ENCODE measurements at places on chromosomes 7 and 10.

DNA sequence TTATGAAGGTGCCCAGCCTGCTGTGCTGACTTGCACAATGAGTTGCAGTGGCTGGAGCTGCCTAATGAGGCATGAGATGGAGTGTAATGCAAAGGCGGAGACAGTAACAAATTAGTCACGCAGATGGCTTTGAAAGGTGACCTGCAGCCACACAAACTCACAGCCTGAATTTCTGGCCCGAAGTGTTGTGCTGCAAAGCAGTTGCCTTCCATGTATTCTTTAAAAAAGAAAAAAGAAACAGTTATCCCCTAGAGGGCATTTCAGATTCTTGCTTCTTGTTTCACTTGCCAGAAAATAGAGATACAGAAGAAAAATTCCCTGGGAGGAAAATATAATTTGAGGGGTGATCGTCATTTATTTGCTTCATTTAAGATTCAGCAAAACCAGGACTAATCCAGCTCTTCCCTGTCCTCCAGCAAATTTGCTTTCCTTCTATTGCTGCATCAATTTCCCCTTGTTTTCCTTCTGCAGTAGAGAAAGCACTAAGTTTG lies 239.9 kb downstream of the ADRA2A start:
- no peak for DNase-seq

DNA sequence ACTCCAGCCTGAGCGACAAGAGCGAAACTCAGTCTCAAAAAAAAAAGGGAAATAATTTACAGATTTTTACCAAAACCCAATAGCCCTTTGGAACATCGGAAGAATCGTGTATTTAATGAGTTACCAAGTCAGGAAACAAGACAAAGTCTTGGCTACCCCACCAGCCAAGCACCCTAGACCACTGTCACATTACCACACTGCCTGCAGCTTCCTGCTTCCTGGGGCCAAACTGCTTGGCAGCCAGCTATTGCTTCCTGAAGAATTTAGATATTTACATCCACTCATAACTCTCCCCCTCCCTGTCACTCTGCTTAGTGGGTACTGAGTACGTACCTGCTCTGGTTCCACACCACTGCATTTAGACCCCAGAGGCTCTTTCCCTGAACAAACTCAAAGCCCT lies 14.1 kb upstream of the TNPO3 start:
- DNase-seq, result no peak

GRCh38 chr7:29095631-29096445 lies 50.5 kb downstream of the CPVL start:
- no peak for DNase-seq

DNA sequence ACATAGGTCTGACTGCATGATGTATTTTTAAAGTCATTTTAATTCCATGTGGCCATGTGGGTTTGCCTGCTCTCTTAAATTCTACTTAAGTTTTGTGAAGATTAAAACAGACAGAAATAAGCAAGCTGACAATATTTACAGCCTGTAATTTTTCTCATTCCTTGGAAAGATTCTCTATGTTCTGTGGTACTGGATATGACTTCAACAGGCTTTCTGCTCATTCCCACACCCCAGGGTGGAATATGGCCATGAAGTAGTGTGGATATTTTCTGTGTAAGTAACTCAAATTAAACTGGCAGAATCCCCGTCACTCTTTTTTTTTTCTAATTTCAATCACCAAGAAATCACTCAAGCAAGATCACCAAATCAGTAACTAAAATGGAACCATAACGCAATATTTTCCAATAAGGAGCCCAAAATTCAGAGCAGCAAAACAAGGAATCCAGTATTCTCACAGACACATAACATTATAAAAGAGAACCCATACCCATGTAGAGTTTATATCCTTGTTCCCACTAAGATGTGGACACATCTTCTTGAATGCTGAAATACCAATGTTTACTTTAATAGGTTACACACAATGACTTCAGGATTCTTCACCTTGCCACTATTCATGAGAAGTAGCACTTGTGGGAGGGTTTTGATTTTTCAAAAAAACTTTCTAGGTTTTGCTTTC lies 5.7 kb downstream of the HOXA5 start:
- no peak for DNase-seq

DNA sequence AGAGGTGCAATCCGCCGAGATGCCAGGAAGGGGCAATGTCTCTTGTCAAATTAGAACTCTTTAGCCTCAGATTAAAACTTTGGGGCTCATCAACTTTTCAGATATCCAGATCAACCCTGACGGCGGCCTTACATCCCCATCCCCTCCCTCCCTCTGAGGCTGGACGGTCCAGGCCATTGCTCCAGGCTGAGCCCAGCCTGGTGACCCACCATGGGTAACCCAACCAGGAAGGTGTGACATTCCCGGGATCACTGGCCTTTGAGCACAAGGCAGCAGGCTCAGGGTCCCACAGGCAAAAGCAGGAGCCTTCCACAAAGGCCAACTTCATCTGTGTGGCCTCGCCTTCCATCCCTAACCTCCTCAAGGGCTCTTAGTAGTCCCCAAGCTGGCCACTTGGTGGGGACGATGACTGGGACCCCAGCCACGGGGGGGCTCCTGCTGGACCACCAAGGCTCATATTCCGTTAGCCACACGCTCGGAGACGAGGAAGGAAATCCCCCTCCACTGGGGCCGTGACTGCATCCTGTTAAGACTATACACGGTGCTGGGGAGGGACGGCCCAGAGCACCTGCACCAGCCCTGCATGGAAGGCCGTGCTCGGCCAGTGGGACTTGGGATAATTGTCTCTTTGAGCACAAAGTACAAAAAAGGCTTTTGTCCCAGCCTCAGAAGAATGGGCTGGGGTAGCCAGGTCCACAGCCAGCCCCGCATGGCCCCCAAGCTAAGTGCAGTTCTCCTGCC lies 62.8 kb downstream of the ZRANB1 start:
- no peak for DNase-seq

DNA sequence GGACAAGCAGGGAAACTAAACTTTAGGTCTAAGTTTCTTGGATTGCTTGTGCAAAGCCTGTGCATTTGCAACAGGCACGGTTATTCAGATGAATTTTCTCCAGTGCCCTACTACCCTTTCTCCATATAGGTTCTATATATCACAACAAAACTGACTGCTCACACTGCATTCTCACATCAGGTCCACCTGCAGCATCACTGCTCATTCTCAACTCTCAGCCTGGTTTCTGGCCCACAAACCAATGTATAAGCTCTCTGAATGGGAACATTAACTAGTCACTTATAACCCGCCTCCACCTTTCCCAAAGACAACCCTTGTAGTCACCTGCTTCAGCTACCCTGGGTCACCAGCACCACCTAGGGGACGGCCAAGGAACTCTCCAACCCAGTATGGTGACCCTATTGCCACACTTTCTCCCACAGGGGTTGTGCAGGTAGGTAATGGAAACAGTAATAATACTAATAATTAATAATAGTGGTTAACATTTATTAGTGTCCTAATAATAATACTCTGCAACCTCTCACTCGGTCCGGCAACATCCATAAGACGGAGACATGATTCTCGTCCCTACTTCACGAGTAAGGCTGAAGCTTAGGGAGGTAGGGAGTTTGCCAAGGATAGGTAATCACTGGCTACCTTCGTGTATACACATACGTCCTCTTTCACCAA lies 97.3 kb downstream of the CLEC2L start:
- no peak for DNase-seq

DNA sequence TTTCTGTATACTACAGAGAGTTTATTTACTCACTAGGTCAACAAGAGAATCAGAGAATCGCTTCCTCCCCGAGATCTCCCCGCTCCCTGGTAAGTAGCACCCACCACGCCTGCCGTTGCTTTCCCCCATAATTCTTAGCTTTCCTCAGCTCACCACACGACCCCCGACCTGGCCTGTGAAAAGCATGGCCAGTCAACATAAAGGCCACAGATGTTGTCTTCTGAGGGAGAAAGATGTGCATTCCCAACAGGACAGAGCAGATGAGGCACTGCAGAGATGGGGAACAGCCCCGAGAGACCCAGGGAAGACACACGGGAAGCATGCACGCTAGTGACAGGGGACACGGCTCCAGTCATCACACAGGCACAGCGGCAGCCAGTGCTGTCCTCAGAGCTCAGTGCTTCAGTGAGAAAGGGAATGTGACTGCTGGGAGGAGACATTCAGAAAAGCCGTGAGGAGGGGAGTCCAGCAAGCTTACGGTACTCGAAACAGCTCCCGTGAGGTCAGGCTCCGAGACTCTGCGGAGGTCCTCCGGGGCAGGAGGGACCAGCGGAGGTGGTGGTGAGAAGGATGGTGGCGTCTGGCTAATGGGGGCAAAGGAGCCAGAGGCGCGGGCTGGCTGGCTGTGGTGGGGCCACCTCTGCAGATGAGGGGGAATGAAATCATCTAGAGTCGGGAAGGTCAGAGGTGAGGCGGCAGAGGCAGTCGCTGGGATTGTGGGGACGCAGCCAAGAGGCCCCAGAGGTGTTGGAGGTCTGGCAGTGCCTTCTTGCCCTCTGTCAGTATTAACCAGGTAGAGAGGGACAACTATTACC lies 123.4 kb upstream of the PDLIM1 start:
- DNase-seq, result no peak

DNA sequence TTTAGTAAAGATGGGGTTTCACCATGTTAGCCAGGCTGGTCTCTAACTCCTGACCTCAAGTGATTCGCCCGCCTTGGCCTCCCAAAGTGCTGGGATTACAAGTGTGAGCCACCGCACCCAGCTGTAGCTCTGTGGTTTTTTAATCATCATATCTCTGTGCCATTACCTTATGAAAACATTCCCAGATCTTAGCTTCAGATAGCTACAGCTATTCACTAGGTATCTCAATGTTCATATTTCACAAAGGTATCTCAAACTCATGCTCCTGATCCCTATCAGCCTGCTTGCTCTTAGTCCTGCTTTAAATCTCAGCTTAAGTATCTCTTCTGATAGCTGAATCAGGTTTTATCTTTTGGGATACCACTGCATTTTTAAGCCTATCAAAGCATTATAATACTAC lies 74.8 kb downstream of the CDK13 start:
- no peak for DNase-seq

DNA sequence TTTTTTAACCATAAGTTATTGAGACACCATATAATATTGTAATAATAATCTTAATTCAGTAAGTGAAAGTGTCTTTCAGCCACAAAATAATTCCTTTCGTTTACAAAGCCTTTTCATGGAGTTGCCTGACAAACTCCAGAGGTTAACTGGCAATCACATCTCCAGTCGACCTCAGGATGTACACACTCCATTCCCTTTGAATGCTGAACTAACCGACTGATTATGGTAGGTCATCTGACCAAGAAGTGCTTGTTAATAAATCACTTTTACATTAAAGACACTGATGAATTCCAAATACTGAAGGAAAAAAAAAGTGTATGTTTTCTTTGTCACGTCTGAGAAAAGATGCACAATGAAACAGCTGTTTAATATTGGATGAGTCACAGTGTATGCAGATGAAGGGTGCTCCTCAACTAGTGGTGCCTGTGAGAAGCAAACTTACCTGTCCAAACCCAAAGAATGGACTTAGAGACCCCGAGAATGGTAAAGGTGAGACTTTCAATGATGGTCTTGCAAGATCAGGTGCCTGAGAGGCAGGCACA lies 348.1 kb upstream of the VWC2 start:
- no peak for DNase-seq

DNA sequence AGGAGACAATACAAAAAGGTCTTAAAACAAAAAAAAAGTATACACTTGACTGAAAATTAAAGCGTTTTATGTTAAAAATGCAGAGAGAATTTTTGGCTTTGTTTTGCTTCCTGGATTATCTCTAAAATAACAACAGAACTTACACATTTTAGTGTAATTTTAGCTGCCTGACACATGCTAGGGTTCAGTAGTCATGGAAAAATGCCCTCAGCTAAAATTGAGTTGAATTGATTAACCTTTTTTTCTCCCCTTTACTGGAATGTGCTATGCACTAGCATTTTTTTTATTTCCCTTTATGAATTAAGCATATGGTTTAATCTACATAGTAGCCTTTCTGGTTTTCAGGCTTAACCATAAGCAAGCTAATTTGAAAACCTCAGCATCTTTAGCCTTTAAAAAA lies 89.9 kb downstream of the ZNF277 start:
- no peak for DNase-seq

DNA sequence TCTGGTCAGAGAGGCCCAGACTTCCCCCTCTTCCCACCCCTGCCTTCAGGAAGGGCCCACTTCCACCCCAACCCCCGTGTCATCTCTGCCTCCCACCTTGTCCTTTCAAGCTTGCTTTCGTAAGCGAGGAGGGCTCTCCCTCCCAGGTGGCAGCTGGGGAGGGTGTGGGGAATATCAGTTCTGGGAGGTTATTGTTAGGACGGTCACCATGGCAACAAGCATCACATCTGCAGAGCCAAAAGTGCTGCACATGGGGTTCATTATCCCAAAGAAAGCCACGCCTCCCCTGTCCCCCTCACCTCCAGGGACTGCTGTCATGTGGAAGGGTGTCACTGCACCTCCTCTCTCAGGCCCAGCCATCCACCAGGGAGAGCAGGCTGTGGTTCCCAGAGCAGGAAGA lies 2.6 kb upstream of the CAMK2B start:
- DNase-seq, result no peak

GRCh38 chr7:141122736-141123135 lies 48.9 kb downstream of the TMEM178B start:
- DNase-seq, result no peak

- no peak for DNase-seq
Observed at GRCh38 chr7:41067576-41067975, 635.3 kb downstream of the INHBA start.

- DNase-seq, result no peak
Observed at GRCh38 chr7:7274782-7275181, 92.4 kb downstream of the C1GALT1 start.

DNA sequence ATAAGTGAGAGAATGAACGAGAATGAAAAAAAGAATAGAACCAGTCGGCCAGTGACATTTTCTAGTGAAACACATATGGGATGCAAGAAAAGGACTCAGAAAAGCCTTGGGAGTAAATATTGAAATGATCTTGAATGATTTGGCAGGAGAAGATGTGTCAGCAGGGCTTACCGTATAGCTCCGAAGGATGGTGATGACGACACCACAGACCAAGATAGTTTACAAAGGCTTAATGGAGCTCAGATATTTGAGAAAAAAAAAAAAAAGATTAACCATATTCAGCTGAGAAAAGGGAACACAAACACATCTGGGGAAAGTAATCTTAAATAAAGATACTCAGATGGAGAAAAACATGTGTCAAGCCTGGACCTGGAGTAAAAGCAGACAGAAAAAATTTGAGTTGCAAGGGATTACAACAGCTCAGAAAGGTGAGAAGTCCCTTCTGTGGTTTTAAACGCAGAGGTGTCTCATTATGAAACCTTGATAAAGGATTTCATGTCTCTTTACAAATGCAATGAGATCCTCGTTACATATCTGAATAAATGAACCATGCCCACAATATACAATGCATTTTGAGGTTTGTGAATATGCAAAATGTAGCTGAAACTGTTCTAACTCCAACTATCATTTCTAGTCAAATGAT lies 36.0 kb downstream of the DNAJB9 start:
- DNase-seq, result no peak

- no peak for DNase-seq
Observed at GRCh38 chr10:46550795-46551700, 5.4 kb downstream of the GPRIN2 start.

DNA sequence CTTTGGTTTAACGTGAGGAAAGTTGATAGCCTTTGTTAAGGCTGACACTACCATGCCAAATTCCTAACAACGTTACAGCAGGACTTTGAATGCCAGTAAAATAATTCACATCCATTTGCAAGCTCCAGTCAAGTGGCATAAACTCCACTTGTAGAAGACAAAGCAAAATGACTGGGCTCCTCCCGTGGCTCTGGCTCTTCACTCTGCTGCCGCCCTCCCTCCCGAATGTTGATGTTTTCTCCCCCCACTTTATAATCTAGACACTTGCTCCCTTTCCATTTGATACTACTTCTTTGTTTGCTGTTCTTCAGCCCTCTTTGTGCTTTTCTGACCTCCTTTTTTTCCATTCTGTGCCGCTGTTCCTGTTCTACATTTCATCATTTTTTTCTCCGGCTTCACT lies 22.8 kb upstream of the ITGB8 start:
- DNase-seq, result no peak

Data from NCI-H1092 (cell line).